ENCODE measurements at places on chromosomes 1 and 21. TPM values are rescaled to one million over a fixed set of nuclear protein-coding genes. Genes with fewer than 3 reads are reported as not detected.
A peak's percentile ranks its signal among the peaks of the same experiment; 100 is the strongest.

C1orf87 gene
- total RNA-seq = not detected

LCE1C gene
- total RNA-seq = not detected

BRINP2 gene
- 1.1 TPM for total RNA-seq

OR6K2 gene
- total RNA-seq = not detected

CYB561D1 gene
- total RNA-seq = 2.6 TPM

CLDN14 gene
- not detected for total RNA-seq

SERINC2 gene
- 3.8 TPM for total RNA-seq

LCE1F gene
- total RNA-seq = not detected

NEGR1 gene
- total RNA-seq = 9.9 TPM

PLA2G5 gene
- total RNA-seq = 115 TPM

SH2D1B gene
- total RNA-seq = not detected

SIPA1L2 gene
- total RNA-seq = 57.1 TPM

CHD5 gene
- total RNA-seq = 0.07 TPM

GRCh38 chr1:157269656-157270375, 131.6 kb upstream of the ETV3 start:
- H3K27me3 ChIP-seq = no peaks in the 10 kb centered on the region
- no peaks in the 10 kb centered on the region for H3K36me3 ChIP-seq
- no peak overlapping the region for H3K27ac ChIP-seq
- DNase-seq = no peak
- no peaks in the 10 kb centered on the region for H3K4me1 ChIP-seq
- no peak overlapping the region for H3K4me3 ChIP-seq

DNA sequence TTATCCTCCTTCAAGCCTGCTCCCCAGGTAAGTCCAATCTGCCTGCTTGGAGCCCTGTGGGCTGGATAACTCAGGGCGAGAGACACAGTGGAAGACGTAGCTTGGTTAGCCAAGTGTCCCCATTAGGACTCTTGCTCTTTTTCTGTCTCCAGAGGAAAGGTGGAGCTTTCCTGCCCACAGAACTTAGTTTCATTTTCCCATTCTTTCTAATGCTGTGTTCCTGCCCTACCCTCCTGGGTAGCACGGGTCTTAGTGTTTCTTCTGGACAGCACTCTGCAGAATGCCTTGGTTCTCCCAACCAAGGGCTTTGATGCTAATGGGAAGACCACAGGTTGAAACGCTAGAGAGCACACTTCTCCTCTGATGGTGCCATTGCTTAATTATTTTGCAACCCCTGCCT, 92.5 kb upstream of the LRRC8D start:
- no peak overlapping the region for H3K4me3 ChIP-seq
- no peaks in the 10 kb centered on the region for H3K36me3 ChIP-seq
- H3K4me1 ChIP-seq = no peaks in the 10 kb centered on the region
- H3K27me3 ChIP-seq = no peaks in the 10 kb centered on the region

DNA sequence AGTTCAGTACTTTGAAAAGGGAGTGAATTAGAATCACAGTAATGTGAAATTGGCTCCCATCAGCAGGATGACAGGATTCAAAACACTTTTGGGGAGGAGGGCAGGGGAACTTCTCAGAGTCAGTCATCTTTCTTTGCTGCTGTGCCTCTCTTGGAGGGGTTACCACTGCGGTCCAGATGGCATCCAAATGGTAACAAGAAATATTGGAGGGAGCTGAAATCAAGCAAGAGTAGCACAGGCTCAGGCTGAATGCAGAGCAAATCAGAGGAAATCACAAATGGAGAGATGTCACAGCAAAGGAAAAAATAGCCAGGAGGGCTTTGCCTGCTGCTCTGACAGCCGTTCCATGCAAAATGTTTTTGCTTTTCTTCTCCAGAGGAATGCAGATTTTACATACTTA, 75.0 kb upstream of the C8B start:
- no peaks in the 10 kb centered on the region for H3K27me3 ChIP-seq
- H3K4me3 ChIP-seq = no peak overlapping the region
- no peaks in the 10 kb centered on the region for H3K36me3 ChIP-seq
- H3K4me1 ChIP-seq = no peaks in the 10 kb centered on the region
- no peak overlapping the region for H3K27ac ChIP-seq

- no peak for DNase-seq
- no peak overlapping the region for H3K4me3 ChIP-seq
- H3K36me3 ChIP-seq = no peaks in the 10 kb centered on the region
- H3K27me3 ChIP-seq = no peaks in the 10 kb centered on the region
- no peaks in the 10 kb centered on the region for H3K4me1 ChIP-seq
Measured at GRCh38 chr1:162204823-162205155, 135.3 kb downstream of the NOS1AP start.

DNA sequence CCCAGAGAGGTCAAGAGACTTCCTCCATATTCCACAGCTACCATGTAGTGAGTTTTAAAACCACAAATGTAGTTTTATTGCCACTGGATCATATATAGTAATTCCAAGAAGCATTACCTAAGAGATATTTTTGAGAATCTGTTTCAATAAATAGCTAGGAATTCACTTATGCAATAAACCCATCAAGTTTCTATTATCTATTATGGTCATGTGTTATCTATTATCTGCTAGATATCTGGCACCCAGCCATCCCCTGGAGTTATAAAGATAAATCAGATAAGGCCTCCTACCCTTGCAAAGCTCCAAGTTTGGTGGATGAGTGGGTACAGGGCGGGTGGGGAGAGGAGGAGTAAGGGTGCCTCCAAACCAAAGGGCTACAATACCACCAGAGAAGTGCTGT, 10.3 kb upstream of the VWA5B1 start:
- H3K27me3 ChIP-seq = no peaks in the 10 kb centered on the region
- no peak for DNase-seq
- H3K4me3 ChIP-seq = no peak overlapping the region
- H3K36me3 ChIP-seq = no peaks in the 10 kb centered on the region
- no peaks in the 10 kb centered on the region for H3K4me1 ChIP-seq

DNA sequence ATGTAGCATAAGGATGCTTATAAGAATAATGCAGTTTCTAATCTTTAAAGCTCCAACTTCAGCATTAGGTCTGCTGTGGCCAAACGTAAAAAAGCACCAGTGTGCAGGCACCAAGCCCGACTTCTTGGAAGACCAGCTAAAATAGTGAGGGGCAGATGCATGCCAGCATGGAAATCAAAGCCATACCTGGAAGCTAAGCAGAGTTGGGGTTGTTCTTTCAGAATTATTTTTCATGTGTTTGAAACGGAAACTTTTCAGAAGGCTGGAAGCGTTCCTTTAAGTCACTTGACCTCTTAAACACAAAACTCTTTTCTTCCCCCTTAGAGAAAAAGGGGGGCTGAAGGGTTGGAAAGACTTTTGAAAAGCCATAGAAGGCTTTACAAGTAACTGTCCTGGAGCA, 329.2 kb upstream of the C1orf87 start:
- no peaks in the 10 kb centered on the region for H3K4me1 ChIP-seq
- no peak overlapping the region for H3K27ac ChIP-seq
- no peaks in the 10 kb centered on the region for H3K36me3 ChIP-seq
- no peaks in the 10 kb centered on the region for H3K27me3 ChIP-seq
- no peak for DNase-seq
- H3K4me3 ChIP-seq = no peak overlapping the region

DNA sequence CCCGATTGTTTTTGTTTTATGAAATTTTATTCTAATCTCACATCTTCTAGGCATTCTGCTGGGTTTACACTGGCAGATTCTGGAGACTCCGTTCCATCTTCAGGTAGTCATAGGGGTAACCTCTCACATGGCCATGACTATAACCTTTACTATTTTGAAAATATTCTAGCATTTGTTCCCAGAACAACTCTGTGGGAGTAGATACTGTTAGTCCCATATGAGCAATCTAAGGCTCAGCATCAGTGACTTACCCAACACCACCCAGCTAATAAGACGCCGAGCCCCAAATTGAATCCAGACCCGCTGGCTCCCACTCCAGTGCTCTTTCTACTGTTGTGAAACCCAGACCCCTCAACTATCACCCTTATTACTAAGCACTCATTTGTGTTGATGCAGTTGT, 9.8 kb downstream of the ADAMTS4 start:
- no peaks in the 10 kb centered on the region for H3K27me3 ChIP-seq
- H3K27ac ChIP-seq = no peak overlapping the region
- no peak for DNase-seq
- H3K4me3 ChIP-seq = no peak overlapping the region
- peaks cover 23% of the 10 kb centered on the region for H3K36me3 ChIP-seq

DNA sequence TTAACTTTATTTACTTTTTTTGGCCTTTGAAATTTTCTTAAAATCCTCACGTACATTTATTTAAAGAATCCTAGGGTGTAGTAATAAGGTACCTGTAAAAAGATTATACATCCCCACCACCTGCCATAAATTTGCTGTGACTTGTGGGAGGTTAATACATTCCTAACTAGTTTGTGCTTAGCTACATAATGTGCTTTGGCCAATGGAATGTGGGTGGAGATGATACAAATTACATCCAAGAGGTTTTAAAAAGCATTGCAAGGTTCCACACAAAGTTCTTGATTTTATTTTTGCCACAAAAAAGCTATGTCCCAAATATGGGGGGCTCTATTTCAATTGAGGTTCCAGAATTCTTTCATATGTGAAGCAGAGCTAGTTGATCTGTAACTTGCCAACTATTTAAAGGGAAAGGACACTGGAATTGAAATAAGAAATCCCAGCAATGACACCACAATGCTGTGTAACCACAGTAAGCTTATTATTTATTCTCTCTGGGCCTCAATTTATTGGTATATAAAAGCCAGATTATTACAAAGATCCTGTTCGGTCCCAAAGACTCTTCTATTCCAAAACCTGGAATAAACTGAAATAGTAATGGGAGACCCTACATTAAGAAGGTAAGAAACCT, 15.7 kb downstream of the ASPM start:
- H3K4me1 ChIP-seq = no peaks in the 10 kb centered on the region
- DNase-seq = no peak
- H3K27me3 ChIP-seq = no peaks in the 10 kb centered on the region
- H3K36me3 ChIP-seq = no peaks in the 10 kb centered on the region

DNA sequence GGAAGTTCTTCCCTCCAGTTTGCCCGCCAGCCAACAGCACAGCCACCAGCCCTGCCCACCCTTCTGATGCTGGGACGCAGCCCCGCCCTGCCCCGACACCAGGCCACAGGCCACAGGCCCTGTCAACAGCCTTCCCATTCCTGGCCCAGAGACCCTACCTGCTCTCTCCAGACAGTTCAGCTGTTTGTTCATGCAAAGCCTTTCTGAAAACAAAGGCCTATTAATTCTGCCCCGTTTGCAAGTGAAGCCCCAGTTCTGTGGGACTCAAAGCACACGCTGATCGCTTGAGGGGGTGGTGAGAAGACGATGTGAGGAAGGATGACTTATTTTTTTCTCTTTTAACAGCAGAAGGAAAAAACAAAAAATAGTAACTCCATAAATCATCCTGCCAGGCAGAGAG, 55.4 kb upstream of the KIF26B start:
- H3K4me3 ChIP-seq = no peak overlapping the region
- H3K36me3 ChIP-seq = no peaks in the 10 kb centered on the region
- no peak overlapping the region for H3K27ac ChIP-seq
- no peaks in the 10 kb centered on the region for H3K27me3 ChIP-seq
- no peaks in the 10 kb centered on the region for H3K4me1 ChIP-seq

- peaks cover 27% of the 10 kb centered on the region for H3K4me1 ChIP-seq
- DNase-seq = no peak
- no peak overlapping the region for H3K4me3 ChIP-seq
- H3K27me3 ChIP-seq = no peaks in the 10 kb centered on the region
Measured at GRCh38 chr1:184188037-184188436, 136.5 kb downstream of the TSEN15 start.

GRCh38 chr1:81547912-81548303, 252.8 kb upstream of the ADGRL2 start:
- no peaks in the 10 kb centered on the region for H3K36me3 ChIP-seq
- H3K27ac ChIP-seq = no peak overlapping the region
- no peak overlapping the region for H3K4me3 ChIP-seq
- no peak for DNase-seq

DNA sequence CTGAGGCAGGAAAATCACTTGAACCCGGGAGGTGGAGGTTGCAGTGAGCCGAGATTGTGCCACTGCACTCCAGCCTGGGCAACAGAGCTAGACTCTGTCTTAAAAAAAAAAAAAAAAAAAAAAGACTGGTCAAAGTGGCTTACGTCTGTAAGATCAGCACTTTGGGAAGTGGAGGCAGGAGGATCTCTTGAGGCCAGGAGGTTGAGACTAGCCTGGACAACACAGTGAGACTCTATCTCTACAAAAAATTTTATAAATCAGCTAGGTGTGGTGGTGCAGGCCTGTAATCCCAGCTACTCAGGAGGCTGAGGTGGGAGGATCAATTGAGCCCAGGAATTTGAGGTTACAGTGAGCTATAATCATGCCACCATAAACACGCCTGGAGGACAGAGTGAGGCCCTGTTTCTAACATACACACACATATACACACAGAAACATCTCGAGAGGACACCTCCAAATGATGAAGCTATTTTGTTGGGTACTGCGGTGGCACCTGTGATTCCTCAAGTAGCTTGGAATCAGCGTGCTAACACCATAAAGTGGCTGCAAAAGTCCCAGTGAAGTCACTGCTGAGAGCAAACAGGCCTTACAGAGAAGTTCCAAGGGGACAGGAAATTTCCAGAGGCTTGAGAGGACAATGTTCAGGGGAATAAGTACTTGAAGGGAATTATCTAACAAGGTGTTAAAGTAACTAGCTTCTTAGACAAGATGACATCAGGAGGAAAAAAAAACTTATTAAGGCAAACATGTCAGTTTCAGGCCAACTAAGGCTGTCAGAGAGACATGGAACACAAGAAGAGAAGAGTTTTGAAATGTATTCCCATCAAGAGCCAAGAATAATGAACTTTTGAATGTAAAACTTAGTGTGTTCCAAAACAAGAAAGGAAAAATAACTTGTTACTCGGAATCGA, 1.3 kb downstream of the NADK start:
- no peak for DNase-seq
- no peaks in the 10 kb centered on the region for H3K27me3 ChIP-seq
- H3K27ac ChIP-seq = peak overlapping the region; percentile 95
- no peaks in the 10 kb centered on the region for H3K4me1 ChIP-seq

- H3K27me3 ChIP-seq = no peaks in the 10 kb centered on the region
- no peak overlapping the region for H3K27ac ChIP-seq
- H3K4me1 ChIP-seq = no peaks in the 10 kb centered on the region
Measured at GRCh38 chr1:11955221-11955620, 20.7 kb downstream of the PLOD1 start.

- H3K4me1 ChIP-seq = no peaks in the 10 kb centered on the region
- no peak overlapping the region for H3K4me3 ChIP-seq
- no peak overlapping the region for H3K27ac ChIP-seq
- H3K36me3 ChIP-seq = no peaks in the 10 kb centered on the region
- H3K27me3 ChIP-seq = no peaks in the 10 kb centered on the region
Measured at GRCh38 chr1:23936481-23937176, 23.0 kb upstream of the PNRC2 start.

GRCh38 chr1:189336115-189337100, 1141.3 kb downstream of the BRINP3 start:
- no peaks in the 10 kb centered on the region for H3K27me3 ChIP-seq
- no peak for DNase-seq
